Trophoblast cell (in vitro differentiated cells and primary cell): ENCODE measurements at places on chromosomes 2 and 18.

- no peak for DNase-seq
- no peaks in the 10 kb centered on the region for H3K27me3 ChIP-seq
- no peaks in the 10 kb centered on the region for H3K4me1 ChIP-seq
- H3K4me3 ChIP-seq = no peak overlapping the region
- no peaks in the 10 kb centered on the region for H3K36me3 ChIP-seq
Measured at GRCh38 chr2:145169285-145169684, 649.4 kb upstream of the ZEB2 start.

DNA sequence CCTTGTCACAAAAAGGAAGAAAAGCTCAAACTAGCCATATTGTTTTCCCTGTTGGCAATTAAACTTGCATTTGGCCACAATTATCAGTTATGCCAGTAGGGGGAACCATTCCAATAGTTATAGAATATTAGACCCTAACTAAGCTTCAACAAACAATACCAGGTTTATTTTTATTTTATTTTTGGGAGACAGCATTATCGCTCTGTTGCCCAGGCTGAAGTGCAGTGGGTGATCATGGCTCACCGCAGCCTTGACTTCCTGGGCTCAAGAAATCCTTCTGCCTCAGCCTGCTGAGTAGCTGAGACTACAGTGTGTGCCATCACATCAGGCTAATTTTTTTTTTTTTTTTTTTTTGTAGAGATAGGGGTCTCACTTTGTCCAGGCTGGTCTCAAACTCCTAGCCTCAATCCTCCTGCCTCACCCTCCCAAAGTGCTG lies 102.1 kb downstream of the ATAD2B start:
- peaks cover 10% of the 10 kb centered on the region for H3K36me3 ChIP-seq
- H3K4me1 ChIP-seq = no peaks in the 10 kb centered on the region
- peak; percentile 78 for DNase-seq

- no peaks in the 10 kb centered on the region for H3K27me3 ChIP-seq
- peak; percentile 90 for DNase-seq
- H3K27ac ChIP-seq = peak overlapping the region; percentile 32
- H3K4me1 ChIP-seq = peaks cover 4% of the 10 kb centered on the region
- H3K36me3 ChIP-seq = no peaks in the 10 kb centered on the region
Measured at GRCh38 chr2:84919885-84920580, 14.6 kb downstream of the TMSB10 start.

GRCh38 chr2:166803373-166804000 lies 84.8 kb upstream of the XIRP2 start:
- no peaks in the 10 kb centered on the region for H3K36me3 ChIP-seq
- no peak overlapping the region for H3K4me3 ChIP-seq
- no peaks in the 10 kb centered on the region for H3K27me3 ChIP-seq
- H3K4me1 ChIP-seq = no peaks in the 10 kb centered on the region
- no peak overlapping the region for H3K27ac ChIP-seq
- no peak for DNase-seq

DNA sequence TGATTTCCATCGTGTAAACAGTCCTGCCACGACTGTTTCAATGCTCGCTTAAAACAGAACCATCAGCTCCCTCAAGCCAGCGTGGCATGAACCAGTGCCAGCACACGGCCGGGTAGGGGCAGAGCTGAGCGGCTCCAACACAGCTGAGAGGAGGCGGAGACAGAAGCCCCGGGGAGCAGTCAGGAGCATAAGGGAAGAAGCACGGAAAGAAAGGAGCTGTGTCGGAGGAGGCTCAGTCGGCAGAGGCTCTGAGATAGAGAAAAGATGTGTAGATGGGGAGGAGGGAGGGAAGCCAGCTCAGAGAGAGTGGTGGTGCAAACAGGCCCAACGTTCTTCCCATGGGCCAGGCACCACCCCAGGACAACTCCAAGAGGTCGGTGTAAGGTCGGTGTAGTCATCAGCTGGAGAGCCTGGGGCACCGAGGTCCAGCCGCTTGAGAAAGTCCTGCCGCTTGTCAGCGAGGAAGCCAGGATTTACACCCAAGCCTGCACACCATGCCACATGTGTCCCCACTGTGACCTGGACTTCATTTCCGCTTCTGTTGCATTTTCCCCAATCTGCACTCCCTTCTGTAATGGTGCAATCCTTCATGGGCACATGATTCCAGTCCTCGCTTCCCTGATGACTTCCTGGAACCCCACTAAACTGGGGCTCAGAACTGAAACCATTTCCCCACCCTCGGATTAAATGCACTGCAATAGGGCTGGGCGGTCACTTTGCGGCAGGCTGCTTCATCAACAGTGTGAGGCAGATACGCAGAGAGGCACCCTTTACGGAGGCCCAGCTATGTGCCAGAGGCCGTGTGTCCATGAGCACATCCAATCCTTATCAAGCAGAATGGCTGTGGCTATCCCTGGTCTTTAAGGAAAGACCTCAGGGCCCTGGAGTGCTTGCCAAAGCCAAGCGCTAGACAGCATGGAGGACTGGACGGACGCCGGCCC lies 43.5 kb downstream of the CYP27C1 start:
- H3K27me3 ChIP-seq = no peaks in the 10 kb centered on the region
- H3K4me1 ChIP-seq = peaks cover 3% of the 10 kb centered on the region
- H3K36me3 ChIP-seq = no peaks in the 10 kb centered on the region

GRCh38 chr18:22974001-22974400 lies 40.9 kb downstream of the RBBP8 start:
- H3K27ac ChIP-seq = no peak overlapping the region
- H3K4me1 ChIP-seq = no peaks in the 10 kb centered on the region
- no peak for DNase-seq
- no peak overlapping the region for H3K4me3 ChIP-seq
- H3K36me3 ChIP-seq = no peaks in the 10 kb centered on the region
- no peaks in the 10 kb centered on the region for H3K27me3 ChIP-seq

- no peak overlapping the region for H3K27ac ChIP-seq
- peaks cover 4% of the 10 kb centered on the region for H3K36me3 ChIP-seq
- peak; percentile 26 for DNase-seq
- no peak overlapping the region for H3K4me3 ChIP-seq
- no peaks in the 10 kb centered on the region for H3K27me3 ChIP-seq
Measured at GRCh38 chr2:47486841-47487497, 84.0 kb downstream of the MSH2 start.

GRCh38 chr2:140362361-140362760 lies 1582.2 kb upstream of the NXPH2 start:
- H3K27me3 ChIP-seq = no peaks in the 10 kb centered on the region
- no peaks in the 10 kb centered on the region for H3K36me3 ChIP-seq
- DNase-seq = no peak
